Epithelial cell of esophagus (primary cell): ENCODE measurements at places on chromosomes 1 and 21.

DNA sequence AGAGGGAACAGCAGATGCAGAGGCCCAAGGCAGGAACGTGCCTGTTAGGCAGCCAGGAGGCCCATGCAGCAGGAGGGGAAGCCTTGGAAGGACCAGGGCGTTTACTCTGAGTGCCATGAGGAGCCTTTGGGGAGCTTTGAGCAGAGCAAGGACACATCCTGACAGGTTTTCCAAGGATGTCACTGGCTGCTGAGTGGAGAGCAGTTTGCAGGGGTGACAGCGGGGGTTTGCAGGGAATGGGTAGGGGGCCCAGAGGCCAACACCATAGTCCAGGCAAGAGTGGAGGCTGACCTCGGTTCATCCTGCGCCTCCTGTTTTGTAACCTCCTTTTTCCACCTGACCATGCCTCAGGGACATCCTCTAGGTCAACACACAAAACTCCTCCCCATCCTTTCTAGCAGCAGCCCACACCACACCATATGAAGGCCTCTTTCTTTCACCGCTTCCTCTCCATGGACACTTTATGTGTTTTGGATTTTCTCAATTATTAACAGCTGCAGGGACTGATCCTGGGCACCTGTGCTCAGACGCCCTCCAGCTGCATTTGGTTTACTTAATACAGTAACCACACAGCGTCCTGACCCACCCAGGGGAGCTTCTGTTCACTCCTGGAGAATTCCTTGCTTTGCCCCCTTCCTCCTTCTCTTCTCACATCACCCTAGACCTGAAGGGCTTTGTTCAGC, 528.5 kb downstream of the MATN1 start:
- no peak for DNase-seq

- no peak for DNase-seq
Observed at GRCh38 chr1:231207437-231207836, 33.6 kb upstream of the GNPAT start.

GRCh38 chr21:42592156-42592820, 61.1 kb upstream of the PDE9A start:
- DNase-seq, result no peak

GRCh38 chr1:232014941-232015340, 388.4 kb downstream of the DISC1 start:
- DNase-seq, result no peak

GRCh38 chr1:160427625-160428024, 27.3 kb downstream of the VANGL2 start:
- no peak for DNase-seq

GRCh38 chr1:157151073-157151472, 12.9 kb upstream of the ETV3 start:
- no peak for DNase-seq

GRCh38 chr21:45816794-45817193, 164.8 kb upstream of the COL6A1 start:
- no peak for DNase-seq

DNA sequence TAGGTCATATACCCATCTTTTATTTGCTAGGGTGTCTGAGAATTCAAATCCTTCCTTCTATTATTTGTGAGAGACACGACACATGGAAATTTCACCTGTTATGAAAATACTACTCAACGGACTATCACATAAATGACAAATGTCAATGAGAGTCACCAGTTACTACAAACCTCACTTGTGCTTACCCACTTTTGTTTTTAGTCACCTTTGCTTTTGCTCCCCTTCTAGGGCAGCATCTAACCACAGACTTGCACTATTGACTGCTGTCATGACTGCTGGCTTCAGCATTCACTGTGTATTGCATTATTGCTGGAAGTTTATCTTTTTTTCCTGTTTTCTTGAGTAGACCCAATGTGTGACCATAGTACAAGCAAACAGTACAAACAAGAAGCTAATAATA, 1048.0 kb downstream of the PLA2G4A start:
- DNase-seq, result no peak

GRCh38 chr21:37452227-37452626, 85.7 kb downstream of the DYRK1A start:
- no peak for DNase-seq

DNA sequence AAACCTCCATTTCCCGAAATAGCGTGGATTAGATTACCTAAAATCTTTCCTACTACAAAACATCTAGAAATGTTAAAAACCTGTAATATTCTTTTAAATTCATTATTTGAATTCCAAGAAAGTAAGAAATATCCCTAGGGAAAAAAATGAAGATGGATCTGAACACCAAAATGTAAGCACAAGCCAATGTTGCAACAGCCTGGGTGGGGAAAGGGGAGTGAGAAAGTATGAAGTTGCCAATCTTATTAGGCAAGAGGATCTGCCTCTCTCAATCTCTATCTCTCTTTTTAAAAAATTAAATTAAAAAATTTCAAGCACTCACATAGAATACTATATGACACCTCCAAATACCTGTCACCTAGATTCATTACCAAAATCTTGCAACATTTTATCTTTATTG, 74.9 kb upstream of the IRF2BP2 start:
- no peak for DNase-seq

GRCh38 chr1:71919811-71920509, 362.4 kb downstream of the NEGR1 start:
- DNase-seq, result no peak

- DNase-seq, result no peak
Observed at GRCh38 chr1:229949500-229949899, 117.5 kb upstream of the GALNT2 start.

DNA sequence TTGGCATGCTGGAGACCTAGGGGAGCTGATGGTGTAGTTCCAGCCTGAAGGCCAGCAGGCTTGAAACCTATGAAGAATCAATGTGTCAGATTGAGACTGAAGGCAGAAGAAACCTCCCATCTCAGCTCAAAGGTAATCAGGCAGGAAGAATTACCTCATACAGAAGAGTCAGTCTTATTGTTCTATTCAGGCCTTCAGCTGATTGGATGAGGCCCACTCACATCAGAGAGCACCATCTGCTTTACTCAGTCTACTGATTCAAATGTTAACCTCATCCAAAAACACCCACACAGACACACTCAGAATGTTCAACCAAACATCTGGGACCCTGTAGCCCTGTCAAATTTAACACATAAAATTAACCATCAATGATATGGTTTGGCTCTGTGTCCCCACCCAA, 13.7 kb upstream of the CCN1 start:
- DNase-seq, result no peak

GRCh38 chr1:21189906-21190500, 13.3 kb upstream of the EIF4G3 start:
- DNase-seq, result no peak

DNA sequence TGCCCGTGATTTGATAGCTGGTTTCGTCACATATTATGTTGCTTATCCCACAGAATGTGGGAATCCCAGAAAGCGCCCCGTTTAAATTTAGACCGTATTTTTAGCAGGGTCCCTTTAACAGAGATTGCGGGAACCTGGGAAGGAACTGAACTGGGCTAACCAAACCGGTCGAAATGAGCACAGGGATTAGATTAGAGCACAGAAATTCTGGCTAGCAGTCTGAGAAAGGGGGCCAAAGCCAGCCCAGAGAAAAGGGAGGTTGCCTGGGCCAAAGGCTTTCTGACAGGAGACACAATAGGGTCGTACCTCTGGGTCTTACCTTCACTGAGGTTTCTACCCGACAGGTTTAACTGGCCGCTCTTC, 327 bp downstream of the LRRC40 start:
- no peak for DNase-seq

DNA sequence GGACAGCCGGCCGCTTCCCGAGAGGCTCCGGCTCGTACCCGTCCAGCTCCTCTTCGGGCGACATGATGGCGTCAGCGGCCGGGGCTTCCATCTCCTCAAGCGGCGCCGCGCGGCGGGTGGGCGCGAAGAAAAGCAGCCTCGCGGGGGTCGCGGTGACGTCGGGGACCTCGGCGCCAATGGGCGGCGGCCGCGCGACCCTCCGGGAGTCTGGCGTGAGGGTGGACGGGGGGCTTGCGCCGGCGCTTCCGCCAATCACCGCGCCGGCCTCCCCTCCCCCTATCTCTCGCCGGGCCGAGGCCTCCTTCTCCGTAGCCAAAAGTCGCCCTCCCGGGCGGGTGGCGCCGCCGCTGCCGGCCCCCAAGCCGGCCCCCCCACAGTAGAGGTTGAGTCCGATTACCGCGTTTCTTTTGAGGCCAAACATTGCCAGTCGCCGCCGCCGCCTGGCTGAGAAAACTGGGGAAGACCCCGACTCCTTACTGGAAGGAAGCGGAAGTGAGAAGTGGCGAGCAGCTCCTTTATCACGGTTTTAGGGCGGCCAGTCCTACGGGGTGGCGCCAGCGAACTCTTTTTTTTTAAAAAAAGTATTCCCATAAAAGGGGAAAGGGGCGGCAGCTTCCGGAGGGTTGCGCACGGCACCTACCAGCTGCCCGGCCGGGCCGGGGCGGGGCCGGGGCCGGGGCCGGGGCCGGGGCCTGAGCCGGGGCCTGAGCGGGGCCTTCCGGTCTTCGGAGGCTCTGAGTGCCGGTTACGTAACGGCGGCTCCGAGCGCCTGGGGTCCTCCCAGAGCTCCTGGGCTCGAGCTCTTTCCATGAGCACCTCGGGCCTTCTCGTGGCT, at the start of gene MCL1:
TSS of gene MCL1 (minus strand) at position 501 of the 835 bp plus-strand sequence. CDS start at position 421, 80 bp downstream.
- peak; percentile 95 for DNase-seq

GRCh38 chr1:112991402-112992120, 35.6 kb upstream of the SLC16A1 start:
- DNase-seq, result peak; percentile 85

- peak; percentile 50 for DNase-seq
Observed at GRCh38 chr1:42926879-42927242, 31.8 kb downstream of the SLC2A1 start.

GRCh38 chr21:45827302-45827692, 154.3 kb upstream of the COL6A1 start:
- DNase-seq, result no peak

DNA sequence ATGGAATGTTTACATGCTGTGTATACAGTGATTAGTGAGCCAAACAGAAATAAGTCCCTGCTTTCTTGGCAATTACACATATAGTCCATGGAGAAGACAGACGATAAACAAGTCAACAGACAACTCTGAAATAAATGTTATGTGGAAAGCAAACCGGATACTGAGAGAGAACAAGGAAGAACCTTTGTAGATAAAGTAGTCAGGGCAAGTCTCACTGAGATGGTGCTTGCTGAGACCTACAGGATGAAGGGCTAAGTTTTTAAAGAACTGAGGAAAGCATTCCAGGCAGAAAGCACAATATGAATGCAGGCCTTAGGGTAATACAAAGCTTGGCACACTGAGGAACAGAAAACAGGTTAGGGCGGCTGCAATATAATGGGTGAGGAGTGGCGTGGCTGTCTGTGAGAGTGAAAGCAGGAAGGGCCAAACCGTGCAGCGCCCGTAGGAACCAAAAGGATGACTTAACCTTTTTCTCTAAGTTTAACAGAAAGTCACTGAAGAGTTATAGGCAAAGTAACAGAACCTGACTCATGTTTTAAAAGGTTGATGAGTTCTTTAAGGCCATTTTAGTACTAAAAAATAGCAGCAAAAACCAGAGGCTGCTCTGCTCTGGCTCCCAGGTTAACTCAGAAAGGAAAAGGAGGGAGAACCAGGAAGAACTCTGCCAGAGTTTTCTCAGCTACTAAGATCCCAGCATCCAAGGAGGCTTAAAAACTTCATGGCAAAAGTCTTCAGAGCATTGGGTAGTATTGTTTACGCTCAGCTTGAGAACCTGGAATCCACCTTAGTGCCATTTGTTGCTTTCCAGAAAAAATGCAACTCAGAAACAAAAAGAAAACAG, 8.7 kb upstream of the TTF2 start:
- DNase-seq, result peak; percentile 76

- no peak for DNase-seq
Observed at GRCh38 chr1:224850446-224850845, 79.0 kb upstream of the DNAH14 start.

DNA sequence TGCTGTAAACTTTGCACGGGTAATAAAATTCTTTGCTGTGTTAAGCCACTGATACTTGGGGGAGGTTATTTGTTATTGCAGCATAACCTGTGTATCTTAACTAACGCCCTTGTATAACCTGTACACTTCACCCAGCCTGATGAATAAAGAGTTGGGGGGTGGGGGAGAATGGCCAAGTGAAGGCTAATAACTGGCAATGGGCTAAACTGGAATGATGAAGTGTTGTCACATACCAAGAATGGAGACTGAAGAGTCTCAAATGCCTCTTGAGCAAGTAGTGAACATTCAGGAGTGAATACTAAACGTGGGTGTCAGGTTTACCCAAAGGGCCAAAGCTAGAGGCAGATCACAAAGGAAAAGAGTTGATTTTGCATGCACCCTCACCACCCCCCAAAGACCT, 169.4 kb downstream of the C1orf94 start:
- no peak for DNase-seq

- DNase-seq, result no peak
Observed at GRCh38 chr1:101592845-101593244, 356.0 kb downstream of the S1PR1 start.

GRCh38 chr1:94982398-94982797, 55.5 kb upstream of the CNN3 start:
- DNase-seq, result no peak

- DNase-seq, result no peak
Observed at GRCh38 chr1:2865571-2866421, 64.3 kb upstream of the TTC34 start.

DNA sequence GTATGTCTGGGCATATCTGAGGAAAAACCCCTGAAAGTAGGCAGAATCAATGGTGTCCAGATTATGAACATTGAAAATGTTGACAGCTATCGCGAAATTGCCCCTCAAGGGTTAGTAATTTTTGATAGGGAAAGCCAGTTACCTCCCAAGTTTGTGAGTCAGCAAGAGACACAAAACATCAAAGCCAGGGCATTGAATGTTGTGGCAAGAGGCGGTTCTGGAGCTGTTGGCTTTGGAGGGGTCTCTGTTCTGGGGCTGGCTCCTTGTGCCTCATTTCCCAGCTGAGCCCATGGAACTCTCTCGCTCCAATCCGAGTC, 10.6 kb upstream of the S100A11 start:
- no peak for DNase-seq

GRCh38 chr1:112114540-112114939, 125.1 kb upstream of the KCND3 start:
- peak; percentile 24 for DNase-seq

- DNase-seq, result no peak
Observed at GRCh38 chr1:64480999-64481772, 11.3 kb downstream of the CACHD1 start.

- DNase-seq, result peak; percentile 57
Observed at GRCh38 chr1:212667223-212668139, 32.2 kb downstream of the BATF3 start.

GRCh38 chr1:42251042-42251441, 84.0 kb downstream of the FOXJ3 start:
- DNase-seq, result no peak

- no peak for DNase-seq
Observed at GRCh38 chr1:1085171-1085841, 11.2 kb upstream of the RNF223 start.
